ENCODE measurements at places on chromosomes 11 and 22. TPM values are rescaled to one million over a fixed set of nuclear protein-coding genes. Genes with fewer than 3 reads are reported as not detected.

DNA sequence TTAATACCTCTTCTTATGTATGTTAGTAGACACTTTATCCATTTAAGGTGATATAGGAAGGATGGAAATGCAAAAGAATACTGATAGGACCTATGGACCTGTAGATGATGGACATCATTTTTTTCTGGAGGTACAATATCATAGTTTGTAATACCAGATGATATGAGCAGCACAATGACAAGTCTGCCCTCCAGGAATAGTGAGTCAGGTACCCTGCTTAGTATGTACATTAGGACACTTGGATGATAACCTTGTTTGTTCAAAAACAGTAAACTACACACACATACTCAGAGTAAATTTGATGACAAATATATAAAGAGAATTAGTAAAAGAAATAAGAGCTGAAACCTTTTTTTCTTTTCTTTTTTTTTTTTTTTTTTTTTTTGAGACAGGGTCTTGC is 58.7 kb upstream of the B3GNT6 start:
- ATAC-seq = no peak

DNA sequence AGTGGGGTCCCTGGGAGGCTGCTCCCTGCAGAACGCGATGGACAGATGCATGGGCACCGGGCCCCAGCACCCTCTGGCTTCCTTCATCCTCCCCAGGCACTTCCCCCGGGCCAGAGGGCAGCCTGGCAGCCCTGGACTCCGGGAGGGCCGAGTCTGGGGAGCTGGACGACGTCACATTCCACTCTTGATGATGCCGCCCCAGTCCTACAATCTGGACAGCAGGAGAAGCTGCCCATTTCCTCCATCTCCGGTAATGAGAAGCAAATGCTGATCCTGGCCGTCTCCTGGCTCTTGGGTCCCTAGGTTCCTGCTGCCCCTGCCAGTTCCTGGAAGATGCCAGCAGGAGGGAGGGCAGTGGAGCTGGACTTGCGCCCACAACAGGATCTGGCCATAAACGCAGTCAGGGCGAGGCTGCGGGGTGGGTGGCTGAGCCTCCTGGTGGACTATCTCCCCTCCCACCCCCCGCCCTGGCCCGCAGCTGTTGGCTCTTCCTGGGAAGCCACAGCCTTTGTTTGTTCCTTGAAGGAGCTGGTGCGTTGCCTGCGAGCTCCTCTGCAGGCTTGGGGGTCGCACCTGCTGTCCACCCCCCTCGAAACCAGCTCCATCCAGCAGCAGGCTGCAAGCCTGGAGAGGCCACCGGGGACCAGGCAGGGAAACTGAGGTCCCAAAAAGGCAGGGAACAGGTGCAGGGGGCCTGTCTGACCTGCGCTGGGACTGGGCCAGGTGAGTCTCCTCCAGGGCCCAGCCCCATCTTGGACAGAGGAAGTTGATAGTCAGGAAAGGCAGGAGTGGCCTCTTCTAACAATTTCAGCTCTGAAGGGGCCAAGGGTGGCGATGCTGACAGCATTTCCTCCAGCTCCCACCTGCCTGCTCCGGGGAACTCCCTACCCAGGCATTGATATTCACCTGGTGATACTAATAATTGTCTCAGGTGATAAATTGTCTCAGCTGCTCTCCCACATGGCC is 17.9 kb upstream of the MUC6 start:
- no peak for ATAC-seq

DNA sequence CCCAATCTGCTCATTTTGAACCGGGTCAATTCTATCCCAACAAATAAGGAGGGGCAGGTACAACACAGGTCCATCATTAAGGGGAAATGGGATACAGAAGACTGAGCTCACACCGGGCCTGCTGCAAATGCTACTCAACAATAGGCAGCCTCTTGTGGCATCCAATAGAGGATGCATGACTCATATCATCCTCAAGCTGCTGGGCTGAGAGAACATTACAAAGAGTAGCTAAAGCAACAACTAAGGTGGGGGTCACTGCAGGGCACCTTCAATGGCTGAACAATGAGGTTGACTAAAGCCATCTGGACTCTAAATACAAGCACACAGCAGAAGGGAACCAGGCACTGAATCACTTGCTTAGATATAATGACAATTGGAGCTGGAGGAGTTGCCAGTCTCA is 130.1 kb upstream of the SYN3 start:
- ATAC-seq = no peak

The PHETA2 gene
- 3.4 TPM for total RNA-seq

The FERMT3 gene
- 191 TPM for total RNA-seq

GRCh38 chr22:50674606-50675552 is 2.3 kb downstream of the SHANK3 start:
- peak; percentile 26 for ATAC-seq

- ATAC-seq = no peak
These were observed 70.2 kb upstream of the PPP6R3 start for GRCh38 chr11:68390315-68390714.

GRCh38 chr11:61173456-61173855 is 12.2 kb upstream of the VPS37C start:
- ATAC-seq = no peak

The TSGA10IP gene
- total RNA-seq = not detected

- ATAC-seq = no peak
These were observed 585.2 kb downstream of the BRD1 start for GRCh38 chr22:49242480-49242879.

DNA sequence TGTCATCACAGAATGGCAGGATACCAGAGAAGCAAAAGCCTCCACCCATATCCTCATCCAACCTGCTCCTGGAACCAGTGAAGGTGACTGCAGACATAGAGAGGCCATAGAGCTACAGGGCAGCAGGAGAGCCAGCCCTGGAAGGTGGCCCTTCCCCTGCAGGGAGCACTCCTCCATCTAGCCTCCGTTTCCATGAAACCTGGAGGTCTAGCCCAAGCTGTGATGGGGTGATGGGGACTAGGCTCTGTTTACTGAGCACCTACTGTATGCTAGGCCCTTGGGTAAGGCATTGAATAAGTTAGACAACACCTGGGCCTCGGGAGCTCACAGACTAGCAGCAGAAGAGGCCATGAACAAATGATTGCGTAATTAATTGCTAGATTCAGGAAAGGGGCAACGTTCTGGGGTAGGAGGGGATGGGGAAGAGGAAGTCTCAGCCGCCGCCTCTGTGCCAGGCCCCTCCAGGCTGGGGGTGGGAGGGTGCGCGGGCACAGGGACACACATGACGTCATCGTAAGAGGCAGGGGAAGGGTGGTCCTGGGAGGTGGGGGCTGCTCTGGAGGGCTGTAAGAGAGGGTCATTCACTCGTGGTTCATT is 784 bp upstream of the SYNGR1 start:
- no peak for ATAC-seq

DNA sequence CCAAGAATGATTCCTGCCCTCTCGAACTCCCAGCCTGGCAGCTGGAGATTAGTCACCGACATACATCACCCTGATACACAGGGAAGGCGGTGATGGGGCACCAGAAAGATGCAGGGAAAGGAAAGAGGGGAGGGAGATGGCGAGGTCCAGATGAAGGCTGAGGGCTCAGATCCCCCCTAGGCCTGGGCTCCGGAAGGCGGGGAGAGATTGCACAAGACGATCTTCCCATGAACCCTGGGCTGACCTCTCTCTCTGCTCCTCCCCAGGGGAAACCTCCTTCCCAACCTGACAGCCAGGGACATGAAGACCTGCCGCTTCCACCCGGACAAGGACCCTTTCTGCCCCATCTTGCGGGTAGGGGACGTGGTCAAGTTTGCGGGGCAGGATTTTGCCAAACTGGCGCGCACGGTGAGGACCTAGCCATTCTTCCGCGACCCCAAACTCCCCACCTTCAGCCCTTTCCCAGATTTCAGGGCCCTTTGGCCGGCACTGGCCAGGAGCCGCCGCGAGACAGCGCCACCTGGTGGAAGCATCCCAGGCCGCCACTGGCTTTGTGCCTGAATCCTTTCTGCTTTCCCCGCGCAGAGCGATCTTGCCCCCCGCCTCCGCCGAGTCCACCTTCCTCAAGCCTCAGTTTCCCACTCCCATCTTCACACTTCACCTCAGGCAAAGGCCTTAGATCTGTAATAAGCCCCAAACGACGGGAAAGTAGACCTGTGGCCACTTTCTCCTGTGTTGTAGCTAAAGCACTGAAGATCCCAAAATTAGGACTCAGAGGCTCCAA is 11.5 kb downstream of the P2RX3 start:
- ATAC-seq = peak; percentile 65

DNA sequence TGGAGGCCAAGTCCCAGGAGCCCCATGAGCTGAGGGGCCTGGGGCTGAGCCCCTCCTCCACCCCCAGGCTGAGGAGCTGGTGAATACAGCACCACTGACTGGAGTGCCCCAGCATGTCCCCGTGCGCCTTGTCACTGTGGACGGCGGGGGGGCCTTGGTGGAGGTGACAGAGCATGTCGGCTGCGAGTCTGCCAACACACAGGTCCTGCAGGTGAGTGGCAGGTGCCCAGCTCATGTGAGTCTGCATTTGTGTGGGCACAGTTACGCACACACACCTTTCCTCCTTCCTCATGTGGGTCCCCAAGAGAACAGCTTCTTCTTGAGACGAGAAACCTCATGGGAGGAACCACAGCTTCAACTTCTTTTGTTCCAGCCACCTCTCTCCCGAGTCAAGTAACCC is 7.7 kb downstream of the TMEM132A start:
- ATAC-seq = no peak

The FAM180B gene
- total RNA-seq = not detected

- no peak for ATAC-seq
These were observed 868 bp upstream of the MYEOV start for GRCh38 chr11:69293087-69293486.

- no peak for ATAC-seq
These were observed 106.0 kb downstream of the EFCAB6 start for GRCh38 chr22:43706151-43706550.

- ATAC-seq = no peak
These were observed 1.2 kb upstream of the NUDT8 start for GRCh38 chr11:67630943-67631331.
